ENCODE measurements at places on chromosomes 16 and 17. TPM values are rescaled to one million over a fixed set of nuclear protein-coding genes. Genes with fewer than 3 reads are reported as not detected.
A peak's percentile ranks its signal among the peaks of the same experiment; 100 is the strongest.

- H3K27ac ChIP-seq = no peak overlapping the region
- peak; percentile 61 for DNase-seq
- H3K27me3 ChIP-seq = no peaks in the 10 kb centered on the region
- peaks cover 18% of the 10 kb centered on the region for H3K36me3 ChIP-seq
Measured at GRCh38 chr17:36602030-36602748, 806 bp downstream of the MRM1 start.

B9D1 gene
- 27.4 TPM for total RNA-seq

DNA sequence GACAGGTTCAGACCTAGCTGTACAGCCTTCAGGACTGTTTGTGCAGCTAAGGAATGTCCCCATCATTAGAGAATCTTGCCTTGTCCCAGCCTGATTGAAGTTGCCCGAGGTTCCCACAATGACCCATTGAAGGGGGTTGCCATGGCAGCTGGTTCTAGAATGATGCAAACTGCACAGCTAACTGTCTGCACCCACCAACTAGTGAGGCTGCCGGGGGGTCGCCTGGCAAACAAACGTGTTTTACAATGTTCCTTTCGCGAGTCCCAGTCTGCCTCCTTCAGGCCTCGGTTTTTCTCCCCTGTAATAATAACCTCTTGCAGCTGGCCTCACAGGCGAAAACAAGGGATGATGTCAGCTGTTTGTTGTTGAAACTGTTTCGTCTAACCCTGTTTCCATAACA, 5.5 kb downstream of the C16orf96 start:
- no peak overlapping the region for H3K27ac ChIP-seq
- H3K36me3 ChIP-seq = no peaks in the 10 kb centered on the region
- H3K4me3 ChIP-seq = no peak overlapping the region
- DNase-seq = no peak
- H3K27me3 ChIP-seq = no peaks in the 10 kb centered on the region
- H3K4me1 ChIP-seq = no peaks in the 10 kb centered on the region

DNA sequence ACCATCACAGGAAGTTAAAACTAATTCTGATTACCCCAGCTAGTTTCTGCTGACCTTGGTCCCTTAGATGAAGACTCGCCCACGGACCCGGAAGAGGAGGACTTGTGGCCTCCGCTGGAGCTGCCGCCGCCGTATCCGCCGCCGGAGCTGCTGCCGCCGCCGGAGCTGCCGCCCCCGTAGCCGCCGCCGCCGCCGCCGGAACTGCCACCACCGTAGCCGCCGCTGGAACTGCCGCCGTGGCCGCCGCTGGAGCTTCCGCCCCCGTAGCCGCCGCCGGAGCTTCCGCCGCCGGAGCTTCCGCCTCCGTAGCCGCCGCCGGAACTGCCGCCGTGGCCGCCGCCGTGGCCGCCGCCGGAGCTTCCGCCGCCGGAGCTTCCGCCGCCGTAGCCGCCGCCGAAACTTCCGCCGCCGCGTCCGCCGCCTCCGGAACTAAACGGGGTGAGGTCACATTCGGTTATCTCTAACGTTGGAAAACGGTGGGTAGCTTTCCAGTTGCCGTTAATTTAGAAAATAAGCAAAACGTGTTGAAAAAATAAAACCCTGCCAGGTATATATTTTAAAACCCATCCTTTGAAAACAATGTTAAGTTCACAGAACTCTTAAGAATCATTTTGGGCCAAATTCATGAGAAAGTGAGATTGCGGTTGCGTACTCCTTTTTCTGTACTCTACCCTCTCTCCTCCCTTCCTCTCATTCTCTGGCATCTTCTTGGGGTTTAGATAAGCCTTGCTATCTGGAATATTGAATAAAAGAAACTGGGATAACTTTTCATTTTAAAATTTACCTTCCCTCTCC, 3.5 kb downstream of the KRT10 start:
- peak overlapping the region; percentile 78 for H3K4me3 ChIP-seq
- H3K27me3 ChIP-seq = no peaks in the 10 kb centered on the region

GRCh38 chr17:39598630-39599003, 9.1 kb downstream of the NEUROD2 start:
- H3K27me3 ChIP-seq = peaks cover 92% of the 10 kb centered on the region
- DNase-seq = no peak
- H3K4me3 ChIP-seq = no peak overlapping the region
- peaks cover 4% of the 10 kb centered on the region for H3K4me1 ChIP-seq
- no peaks in the 10 kb centered on the region for H3K36me3 ChIP-seq

GRCh38 chr16:73240920-73241319, 193.0 kb upstream of the ZFHX3 start:
- no peaks in the 10 kb centered on the region for H3K27me3 ChIP-seq
- no peak for DNase-seq
- no peaks in the 10 kb centered on the region for H3K36me3 ChIP-seq
- H3K4me3 ChIP-seq = no peak overlapping the region
- H3K27ac ChIP-seq = no peak overlapping the region
